ENCODE measurements at places on chromosomes 4 and X.

GRCh38 chr4:48025005-48025404, 8.4 kb downstream of the NIPAL1 start:
- DNase-seq, result no peak

GRCh38 chr4:52051213-52051614, at the start of gene SPATA18:
SPATA18 (plus strand) TSS chr4:52051304; CDS start chr4:52051705, 401 bp downstream.
- DNase-seq, result peak; percentile 74

DNA sequence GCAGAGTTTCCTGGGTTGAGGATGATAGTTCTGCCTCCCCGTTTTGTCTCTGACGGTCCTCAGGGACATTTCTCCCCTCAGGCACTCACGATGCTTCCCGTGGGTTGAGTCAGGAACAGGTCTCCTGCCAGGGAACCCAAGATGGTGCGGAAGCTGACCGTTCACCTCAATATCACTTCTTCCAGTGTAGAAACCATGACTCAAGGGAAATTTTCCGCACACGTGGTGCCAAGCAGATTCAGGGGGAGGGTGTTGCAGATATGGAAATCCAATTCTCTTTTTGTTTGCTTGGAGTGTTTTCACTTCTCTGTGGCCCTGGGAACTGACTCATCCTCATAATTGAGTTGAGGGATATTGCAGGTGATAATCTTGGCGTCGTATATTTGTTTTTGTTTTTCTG, 46.7 kb downstream of the CXorf49B start:
- no peak for DNase-seq

GRCh38 chr4:47945930-47946726, 31.7 kb upstream of the NFXL1 start:
- DNase-seq, result peak; percentile 3

GRCh38 chr4:160373911-160374310, 1271.0 kb downstream of the RAPGEF2 start:
- DNase-seq, result no peak

DNA sequence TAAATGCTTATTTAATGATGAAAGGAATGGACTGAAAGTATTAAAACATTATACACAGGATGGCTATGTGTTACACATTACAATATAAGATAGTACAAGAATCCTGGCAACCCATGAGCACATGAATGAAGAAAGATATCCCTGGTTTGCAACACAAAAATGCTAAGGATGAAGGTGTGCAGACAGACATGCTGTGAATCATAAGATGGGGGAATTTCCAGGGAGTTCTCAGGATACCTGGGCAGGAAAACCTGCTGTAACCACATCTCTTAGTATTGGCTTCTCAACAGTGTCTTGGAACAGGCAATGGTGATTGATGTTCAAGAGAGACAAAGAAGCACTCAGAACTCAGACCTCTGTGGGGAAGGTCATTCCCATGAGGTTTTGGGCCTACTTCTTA, 23.9 kb upstream of the ANOS1 start:
- no peak for DNase-seq

GRCh38 chr4:11480683-11481082, 52.0 kb upstream of the HS3ST1 start:
- DNase-seq, result no peak

DNA sequence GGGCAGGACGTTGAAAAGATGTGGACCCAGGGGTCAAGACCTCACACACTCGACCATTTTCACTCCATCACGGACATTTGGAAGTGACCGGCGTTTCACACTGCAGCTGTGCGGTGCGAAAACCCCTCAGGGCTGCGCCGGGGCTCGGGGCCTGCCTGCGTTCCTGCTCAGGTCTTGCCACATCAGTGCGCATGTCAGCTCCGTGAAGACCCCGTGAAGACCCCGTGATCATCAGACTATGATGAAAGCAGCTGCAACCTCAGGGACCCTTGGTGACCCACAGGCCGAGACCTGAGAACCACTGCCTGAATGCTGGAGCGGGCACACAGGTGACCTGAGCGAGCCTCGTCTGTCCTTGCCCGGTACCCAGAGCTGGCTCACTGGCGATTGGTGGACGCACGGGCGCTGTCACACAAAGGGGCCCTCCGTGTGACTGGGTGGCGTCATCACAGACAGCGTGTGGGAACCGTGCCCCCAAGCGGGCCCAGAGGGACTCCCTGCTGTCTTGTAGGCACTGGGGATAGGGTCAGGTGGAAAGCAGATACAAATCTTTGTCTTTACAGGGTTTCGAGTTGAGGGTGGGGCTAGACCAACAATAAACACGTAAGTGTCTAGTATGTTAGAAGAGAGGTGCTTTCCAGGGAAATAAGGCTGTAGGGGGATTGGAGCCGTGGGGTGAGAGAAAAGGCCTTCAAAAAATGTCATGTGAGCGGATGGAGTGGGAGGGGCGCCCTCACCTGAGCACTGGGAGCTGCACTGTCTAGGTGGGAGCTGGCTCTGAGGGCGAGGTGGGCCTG, 12.7 kb downstream of the MSANTD1 start:
- no peak for DNase-seq

DNA sequence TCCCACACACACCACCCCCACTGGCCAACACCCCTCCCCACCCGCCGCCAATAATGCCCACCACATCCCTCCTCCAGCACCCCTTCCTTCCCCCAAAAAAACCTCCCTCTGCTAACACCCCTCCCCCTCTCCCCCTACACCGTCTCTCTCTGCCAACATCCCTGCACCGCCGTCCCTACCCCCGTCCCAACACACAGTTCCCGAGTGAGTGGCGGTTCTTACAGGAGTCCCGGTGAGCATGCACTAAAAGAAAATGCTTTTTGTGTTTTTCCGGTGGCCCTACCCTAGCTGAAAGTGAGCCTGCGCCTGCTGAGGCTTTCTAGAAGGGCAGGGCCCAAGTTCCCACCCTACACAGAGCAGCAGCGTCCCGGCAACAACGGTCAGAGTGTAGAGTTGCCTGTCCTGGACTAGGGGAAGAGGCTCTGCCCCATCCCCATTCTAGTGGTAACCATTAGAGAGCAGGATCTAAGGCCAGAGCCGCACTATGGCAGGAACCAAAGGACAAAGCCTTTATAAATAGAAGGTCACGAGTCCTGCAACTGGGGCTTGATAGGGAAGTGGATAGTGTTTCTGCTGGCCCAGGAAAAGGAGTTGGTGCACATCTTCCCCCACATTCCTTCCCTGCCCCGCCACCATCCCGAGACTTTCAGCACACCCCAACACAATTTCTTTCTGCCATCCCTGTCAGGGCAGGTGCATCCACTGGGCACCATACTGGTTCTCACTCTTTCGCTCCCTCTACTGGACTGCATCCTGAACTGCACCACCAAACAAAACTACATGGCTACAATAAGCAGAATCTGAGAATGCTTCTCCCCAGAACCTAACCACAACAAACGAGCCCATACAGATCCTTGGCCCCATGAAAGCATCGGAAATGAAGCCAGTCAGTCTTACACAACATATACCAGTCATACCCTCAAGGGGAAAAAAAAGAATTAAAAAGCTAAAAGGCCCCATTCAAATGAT, 78.1 kb upstream of the PAGE3 start:
- DNase-seq, result no peak

GRCh38 chrX:136742721-136743379, 37.9 kb downstream of the ARHGEF6 start:
- DNase-seq, result no peak

GRCh38 chr4:3781997-3782930, 16.1 kb downstream of the ADRA2C start:
- DNase-seq, result no peak

- no peak for DNase-seq
These were observed 638.7 kb downstream of the FSTL5 start for GRCh38 chr4:161525121-161525520.

GRCh38 chr4:169765835-169766234, 8.1 kb upstream of the HPF1 start:
- DNase-seq, result peak; percentile 70

DNA sequence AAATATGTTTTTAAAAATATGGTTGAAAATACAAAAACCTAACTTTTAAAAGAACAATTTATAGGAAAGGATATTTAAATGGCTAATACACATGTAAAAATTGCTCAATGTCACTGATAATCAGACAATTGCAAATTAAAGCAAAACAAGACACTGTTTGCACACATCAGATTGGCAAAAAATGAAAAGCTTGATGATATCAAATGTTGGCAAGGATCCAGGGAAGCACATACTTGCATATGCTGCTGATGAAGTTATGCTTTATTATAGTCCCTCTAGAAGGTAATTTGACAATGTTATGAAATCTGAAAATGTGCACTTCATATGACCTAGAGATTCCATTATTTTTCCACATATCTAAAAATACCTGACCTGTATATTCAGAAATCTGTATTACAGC, 45.7 kb upstream of the EPGN start:
- DNase-seq, result no peak

- DNase-seq, result no peak
These were observed 8.7 kb upstream of the MUC7 start for GRCh38 chr4:70463335-70463734.

- DNase-seq, result peak; percentile 3
These were observed 115.3 kb upstream of the ARX start for GRCh38 chrX:25131055-25131454.

DNA sequence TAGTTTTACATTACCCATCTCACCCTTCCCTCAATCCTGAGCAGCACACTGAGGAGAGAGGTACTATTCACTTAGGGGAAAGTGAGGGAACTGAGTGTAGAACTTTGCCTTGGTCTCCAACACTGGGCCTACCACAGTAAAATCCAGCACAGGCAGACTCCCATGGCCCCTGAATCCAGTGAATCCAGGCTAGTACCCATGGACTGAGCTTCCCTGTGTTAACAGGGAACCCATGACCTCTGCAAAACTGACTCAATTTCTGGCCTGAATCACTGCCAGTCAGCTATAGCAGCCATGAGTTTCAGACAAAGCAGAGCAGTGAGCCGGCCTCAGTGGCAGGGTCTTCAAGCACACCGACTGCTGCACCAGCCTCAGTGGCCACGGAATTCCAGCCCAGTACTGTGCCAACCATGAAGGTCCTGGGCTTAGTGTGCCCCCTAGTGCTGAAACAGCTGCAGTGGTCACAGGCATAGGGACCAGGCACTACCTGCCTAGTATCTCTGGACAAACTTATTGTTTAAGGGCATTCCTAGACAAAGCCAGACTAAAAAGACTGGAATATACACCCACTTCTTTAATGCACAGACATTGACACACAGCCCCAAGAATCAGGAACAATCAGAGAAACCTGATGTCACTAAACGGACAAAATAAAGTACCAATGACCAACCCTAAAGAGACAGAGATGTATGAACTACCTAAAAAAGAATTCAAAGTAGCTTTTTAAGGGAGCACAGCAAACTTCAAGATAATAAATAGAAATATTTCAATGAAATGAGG, 127.4 kb upstream of the RPL34 start:
- DNase-seq, result no peak

DNA sequence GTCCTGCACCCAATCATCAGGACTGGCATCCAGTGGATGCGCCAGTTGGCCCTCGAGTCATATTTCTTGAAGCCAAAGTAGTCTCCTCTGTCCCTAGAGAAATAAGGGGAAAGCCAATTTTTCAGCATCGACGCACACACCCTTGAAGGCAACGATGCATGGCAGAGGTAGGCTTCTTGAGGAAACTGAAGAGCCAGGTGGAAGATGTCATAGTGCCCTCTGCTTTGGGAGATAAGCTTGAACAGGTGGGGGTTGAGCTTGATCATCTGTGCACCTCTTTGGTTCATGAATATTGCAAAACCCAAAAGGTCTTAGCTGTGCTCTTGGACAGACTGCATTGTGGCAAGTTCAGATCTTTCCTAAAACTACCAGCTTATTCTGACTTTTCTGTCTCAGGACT, 34.6 kb upstream of the WDR1 start:
- DNase-seq, result no peak

GRCh38 chrX:51917604-51918003, 24.2 kb downstream of the MAGED1 start:
- no peak for DNase-seq

GRCh38 chr4:103934178-103934789, 214.5 kb upstream of the TACR3 start:
- peak; percentile 10 for DNase-seq

DNA sequence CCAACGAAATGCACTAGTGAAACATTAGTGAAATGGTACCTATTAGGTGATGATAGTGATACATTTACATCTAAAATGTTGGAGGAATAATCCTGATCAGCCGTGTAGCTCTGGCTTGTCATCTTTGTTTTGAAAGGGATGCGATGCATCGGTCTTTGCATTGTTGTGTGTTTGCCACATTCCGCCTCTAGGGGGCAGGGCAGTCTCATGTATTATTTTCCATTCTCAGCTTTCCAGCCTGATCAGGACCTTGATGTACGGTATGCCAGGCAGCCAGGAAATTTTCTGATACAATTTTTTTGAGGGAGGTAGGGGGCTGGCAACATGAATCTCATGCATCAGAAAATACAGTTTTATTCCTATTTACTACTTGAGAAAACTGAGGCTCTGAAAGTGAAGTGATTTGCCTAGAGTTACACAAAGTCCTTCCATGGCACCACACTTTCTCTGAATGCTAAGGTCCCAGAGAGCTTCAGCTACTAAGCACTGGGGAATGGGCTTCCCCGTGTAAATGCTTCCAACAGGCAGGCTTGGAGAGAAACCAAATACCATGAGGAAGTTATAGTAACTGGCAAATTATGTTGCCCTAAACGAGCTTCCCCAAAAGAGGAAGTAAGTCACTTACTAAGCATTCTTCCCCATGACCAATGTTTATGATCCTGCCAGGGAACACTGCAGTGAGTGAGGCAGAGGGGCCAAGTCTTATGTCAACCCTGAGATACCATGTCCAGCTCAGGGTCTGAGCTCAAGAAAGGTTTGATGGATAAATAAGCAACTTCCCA, 31.8 kb upstream of the IQSEC2 start:
- DNase-seq, result peak; percentile 52

DNA sequence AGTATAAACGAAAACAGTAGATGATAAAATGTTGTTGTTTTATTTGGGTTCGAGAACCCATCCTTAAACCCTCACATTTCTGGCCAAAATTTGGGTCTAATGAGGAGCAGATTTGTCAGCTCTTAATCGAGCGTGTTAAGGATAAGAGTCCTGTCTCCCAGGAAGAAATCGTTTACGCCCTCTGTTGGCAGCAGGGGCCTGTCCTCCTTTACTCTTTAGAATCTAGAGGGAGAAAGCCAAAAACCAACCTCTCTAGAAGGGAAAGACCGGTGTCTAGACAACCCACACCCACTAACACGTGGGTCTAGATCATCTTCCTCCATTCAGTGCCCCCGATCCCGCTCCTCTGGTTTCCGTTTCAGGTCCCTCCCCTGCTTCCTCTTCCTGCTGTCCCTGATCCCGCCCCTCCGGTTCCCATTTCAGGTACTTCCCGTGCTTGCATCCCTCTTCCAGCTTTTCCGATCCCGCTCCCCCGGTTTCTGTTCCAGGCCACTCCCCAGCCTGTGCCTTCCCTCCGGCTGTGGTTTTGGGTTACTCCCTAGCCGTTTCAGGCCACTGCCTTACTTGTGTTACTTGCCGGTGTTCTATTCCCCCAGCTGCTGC, 339.1 kb downstream of the PAPSS1 start:
- peak; percentile 67 for DNase-seq

All from foreskin fibroblast (primary cell).